ENCODE measurements at places on chromosomes 16 and 17.
A peak's percentile ranks its signal among the peaks of the same experiment; 100 is the strongest.

GRCh38 chr16:14180481-14180944 is 109.4 kb downstream of the MRTFB start:
- no peak for DNase-seq

DNA sequence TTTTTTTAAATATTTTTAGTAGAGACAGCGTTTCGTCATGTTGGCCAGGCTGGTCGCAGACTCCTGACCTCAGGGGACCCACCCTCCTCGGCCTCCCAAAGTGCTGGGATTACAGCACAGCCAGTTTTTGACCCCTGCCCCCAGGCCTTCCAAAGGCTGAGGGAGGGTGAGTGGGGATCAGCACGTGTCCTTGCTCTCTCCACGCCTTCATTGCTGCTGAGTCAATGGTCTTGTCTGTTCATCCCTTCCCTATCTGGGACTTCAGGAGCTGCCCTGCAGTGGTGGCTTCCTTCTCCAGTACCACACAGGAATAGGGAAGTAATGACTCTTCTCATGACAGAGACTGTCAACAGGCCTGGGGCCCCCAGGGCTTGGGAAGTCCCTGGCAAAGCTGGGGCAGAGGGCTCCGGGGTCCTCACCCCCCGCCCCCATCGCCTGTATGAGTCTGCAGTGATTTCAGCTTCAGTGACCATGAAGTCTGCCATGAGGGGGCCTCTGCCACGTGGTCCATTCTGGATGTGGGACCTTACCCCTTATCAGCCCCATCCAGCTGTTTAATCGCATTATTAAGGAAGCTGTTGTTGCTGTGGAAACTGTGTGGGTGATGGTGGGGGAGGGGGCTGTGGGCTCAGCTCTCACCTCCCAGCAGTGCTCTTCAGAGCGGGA is 6.1 kb downstream of the ABCC3 start:
- DNase-seq: no peak

DNA sequence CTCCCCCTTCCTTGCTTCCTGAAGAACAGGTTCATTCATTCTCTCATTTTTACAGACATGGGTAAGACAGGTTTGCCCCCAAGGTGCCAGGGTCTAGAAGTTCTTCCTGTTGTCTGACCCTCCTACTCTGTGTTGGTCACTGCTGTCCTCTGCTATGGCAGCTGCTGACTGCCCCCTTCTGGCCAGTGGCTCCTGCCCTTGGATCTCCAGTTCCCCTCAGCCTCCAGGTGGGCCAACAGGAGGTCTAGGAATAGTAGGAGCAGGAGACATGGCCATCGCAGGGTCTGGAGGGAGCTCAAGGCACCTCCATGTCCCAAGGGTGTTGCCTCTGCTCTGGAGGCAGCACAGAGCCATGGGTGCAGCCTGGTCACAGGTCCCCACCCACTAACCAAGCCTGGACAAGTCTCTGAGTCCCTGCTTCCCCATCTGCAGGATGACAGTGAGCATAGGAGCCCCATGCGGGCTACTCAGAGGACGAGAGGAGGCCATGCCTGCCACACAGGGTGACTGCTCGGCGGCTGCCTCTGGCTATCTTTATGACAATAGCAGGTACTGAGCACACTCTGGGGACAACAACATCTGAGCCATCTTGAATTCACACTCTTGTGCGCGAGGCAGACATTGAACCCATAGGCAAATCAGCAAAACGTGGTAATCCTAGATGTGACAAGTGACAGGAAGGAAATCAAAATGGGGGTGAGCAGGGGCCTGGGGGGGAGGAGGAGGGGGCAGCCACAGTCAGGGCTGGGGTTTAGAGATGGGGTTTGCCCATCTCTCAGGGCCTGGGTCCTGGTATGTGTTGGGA is 27.0 kb upstream of the NXPH3 start:
- DNase-seq: no peak

DNA sequence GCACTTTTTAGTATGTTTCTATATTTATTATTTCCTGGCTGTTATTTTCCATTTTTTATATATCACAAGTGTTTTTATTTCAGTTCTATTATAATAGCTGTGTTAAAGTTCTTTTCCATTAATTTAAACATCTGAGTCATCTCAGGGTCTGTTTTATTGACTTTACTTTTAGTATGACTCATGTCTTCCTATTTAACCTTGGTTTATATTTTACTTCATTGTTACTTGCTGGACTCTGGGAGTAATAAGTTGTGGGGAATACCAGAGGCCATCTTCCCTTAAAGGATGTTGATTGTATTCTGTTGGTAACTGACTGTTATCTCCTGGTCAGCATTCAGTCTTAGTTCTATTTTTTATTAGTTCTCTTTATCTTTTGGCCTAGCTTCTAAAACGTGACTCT is 1508.2 kb downstream of the CDH11 start:
- no peak for DNase-seq

- DNase-seq: peak; percentile 54
These were observed 51.5 kb upstream of the MGAT5B start for GRCh38 chr17:76816590-76817135.

DNA sequence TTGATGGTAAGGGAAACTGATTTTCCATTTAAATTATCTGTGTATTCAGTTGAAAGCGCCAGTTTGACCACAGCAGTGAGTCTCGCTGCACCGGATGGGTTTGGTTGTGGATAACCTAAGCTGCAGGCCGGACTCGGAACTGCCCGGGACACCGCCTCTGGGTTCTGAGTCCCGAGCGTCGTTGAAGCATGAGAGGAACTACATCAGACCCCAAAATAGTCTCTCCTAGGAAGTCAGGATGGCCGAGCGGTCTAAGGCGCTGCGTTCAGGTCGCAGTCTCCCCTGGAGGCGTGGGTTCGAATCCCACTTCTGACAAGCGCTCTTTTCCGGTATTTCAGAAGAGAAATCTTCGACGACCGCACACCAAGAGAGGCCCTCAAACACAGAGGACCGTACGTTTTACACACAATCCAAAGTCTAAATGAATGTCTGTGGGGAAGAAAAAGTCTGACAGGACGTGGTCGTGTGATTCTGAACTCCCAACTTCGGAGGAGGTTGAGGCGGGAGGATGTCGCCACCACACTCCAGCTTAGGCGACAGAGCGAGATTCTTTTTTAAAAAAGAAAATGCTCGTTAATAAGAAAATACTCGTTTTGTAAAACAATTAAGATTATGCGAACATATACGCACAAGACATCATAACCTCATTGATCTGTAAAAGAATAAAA is 15.4 kb upstream of the PLLP start:
- DNase-seq: peak; percentile 88

DNA sequence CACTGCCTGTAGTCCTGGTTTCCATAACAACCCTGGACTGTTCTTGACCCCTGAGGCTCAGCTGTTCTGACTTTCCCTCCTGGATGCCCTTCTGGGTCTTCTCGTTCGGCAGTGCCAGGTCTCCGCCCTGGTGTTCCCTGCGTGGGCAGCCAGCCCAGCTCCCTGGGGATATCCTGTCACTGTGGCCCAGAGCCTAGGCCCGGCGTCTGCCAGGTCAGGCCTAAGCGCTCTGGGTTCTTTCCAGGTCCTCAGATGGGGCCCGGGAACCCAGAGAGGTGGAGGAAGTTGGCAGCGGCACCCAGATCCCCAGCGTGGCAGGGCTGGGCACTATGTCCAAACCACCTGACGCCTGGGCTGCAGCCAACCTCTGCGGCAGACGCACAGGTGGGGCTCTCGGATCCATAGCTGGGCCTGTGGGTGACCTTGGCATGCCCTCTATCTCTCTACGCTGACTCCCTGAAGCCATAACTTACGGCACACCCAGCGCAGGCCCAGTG is 12.5 kb upstream of the ATP2A3 start:
- DNase-seq: no peak

DNA sequence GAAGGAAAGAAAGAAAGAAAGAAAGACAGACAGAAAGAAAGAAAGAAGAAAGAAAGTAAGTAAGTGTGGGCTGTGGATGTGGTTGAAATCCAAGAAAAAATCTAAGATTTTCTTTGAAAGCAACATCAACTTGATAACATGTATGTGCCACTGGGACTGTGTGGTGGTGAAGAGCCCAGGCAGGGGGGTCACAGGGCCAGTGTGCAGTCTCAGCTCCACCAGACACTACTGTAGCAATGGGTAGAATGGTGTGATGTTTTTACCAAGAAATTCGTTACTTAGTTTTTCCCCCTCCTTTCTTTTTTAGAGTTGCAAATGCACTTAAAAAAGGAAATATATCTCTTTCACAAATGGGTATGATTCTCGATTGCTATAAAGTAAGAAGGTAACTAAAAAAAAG is 71.9 kb upstream of the CNEP1R1 start:
- DNase-seq: no peak

GRCh38 chr17:28885951-28886350 is 11.6 kb downstream of the FLOT2 start:
- no peak for DNase-seq

- no peak for DNase-seq
These were observed 4.3 kb downstream of the ADCY7 start for GRCh38 chr16:50270510-50271147.

GRCh38 chr17:9982159-9982558 is 77.1 kb upstream of the RCVRN start:
- no peak for DNase-seq

DNA sequence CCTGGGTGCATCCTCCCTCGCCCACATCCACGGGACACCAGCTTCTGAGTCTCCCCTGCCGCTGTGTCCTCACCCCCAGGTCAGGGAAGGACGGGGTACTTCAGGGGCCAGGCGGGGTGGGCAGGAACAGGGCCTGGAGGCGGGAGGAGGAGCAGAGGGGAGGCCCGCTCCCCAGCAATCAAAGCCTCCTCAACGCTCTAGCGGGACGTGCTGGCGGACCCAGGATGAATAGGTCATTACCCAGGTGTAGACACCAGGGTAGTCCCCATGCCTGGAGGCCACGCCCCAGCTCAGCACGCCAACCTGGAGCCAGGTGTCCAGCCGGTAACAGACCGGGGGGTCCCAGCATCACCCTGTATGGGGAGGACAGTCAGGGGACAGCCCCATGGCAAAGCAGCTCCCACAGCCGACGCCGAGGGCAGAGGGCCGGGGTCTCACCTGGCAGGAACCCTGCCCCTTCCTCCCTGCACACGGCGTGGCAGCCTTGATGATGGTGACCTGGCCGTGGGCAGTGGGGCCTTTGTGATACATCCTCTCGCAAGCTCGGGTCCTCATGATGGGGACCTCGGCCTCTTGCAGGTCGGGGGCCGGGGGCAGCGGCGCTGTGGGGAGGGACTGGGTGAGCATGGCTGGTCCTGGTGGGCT is 24.2 kb downstream of the TPSD1 start:
- no peak for DNase-seq

GRCh38 chr17:40314584-40314956 is 5.6 kb downstream of the RARA start:
- DNase-seq: peak; percentile 91

GRCh38 chr17:40091691-40092397 is 8.5 kb downstream of the NR1D1 start:
- DNase-seq: no peak

DNA sequence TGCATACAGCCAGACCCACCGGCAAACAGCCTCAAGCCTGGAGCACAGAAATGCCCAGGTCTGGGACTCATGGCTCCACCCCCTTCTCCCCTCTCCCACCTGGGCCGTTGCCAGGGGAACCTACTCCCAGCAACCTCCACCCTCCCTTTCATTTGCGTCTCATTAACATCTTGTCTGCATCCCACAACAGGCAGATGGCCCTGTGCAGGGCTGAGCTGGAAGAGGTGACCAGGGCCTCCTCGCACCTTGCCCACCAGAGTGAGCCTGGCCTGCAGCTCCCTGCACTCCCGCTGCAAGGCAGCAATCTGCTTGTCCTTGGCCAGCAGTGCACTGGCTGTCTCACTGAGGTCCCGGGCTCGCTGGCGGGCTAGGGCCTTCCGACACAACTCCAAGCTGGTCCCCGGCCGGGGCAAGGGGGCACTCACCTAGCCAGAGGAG is 3.3 kb downstream of the TSPOAP1 start:
- DNase-seq: no peak

DNA sequence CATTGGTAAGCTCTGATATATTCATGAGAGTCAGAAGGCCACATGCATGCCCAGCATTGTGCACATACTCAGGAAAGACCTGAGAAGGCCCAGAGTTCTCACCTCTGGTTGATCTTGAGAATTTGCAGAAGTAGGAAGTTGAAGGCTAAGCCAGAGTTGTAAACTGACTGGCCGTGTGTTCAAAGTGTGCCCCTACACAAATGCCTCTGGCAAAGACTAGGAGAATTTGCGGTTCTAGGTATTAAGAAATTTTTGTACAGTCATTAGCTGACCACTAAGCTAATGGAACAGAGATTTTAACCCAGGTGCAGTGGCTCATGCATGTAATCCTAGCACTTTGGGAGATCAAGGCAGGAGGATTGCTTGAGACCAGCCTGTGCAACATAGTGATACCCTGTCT is 25.0 kb downstream of the FBXL20 start:
- no peak for DNase-seq

GRCh38 chr17:75380315-75380714 is 25.2 kb downstream of the GRB2 start:
- DNase-seq: no peak

DNA sequence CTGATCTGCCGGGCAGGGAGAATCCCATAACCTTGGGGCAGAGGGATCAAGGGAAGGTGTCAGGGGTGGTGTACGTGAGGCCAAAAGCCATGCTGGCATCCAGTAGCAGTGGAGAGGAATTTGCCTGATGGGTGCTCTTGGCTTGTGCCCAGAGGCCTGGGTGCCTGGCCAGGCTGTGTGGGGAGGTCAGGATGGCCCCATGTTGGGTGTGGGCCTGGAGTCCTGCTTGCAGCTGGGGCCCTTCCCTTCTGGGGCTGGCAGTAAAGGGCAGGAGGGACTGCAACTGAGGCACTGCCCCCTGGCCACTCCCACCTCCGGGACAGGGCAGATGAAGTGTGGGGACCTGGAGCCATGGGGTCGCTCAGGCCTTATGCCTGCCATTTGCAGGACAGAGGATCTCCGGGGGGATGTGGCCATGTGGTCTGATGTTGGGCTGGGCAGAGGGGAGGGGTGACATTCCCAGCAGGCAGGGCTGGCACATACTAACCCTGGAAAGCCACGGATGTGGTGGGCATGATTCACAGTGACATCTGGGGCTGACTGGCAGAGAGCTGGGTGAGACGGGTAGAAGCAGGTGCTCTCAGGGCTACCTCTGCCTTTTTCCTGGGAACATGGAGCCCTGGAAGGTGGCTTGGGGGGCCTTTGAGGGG is 3.5 kb downstream of the FMNL1 start:
- DNase-seq: peak; percentile 54

GRCh38 chr17:5630434-5630833 is 46.1 kb upstream of the NLRP1 start:
- DNase-seq: no peak

- DNase-seq: peak; percentile 14
These were observed 59.4 kb downstream of the NUP93 start for GRCh38 chr16:56789360-56789759.

- DNase-seq: no peak
These were observed 881 bp downstream of the MLLT6 start for GRCh38 chr17:38705803-38706504.

DNA sequence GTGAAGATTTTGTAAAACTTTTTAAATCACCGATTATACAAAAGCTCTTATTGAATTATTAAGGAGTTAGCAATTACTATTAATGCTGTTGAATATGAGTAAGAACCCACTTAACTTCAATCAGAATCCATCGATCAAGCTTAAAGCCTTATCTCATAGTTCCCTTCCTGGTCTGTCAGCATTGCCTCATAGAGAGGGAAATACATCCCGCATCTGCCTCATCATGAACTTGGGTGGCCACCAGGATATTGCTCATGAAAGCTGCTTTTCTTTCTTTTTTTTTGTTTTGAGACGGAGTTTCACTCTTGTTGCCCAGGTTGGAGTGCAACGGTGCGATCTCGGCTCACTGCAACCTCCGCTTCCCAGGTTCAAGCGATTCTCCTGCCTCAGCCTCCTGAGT is 66.7 kb downstream of the PIGL start:
- no peak for DNase-seq
